ENCODE measurements at places on chromosomes 3 and 15.

DNA sequence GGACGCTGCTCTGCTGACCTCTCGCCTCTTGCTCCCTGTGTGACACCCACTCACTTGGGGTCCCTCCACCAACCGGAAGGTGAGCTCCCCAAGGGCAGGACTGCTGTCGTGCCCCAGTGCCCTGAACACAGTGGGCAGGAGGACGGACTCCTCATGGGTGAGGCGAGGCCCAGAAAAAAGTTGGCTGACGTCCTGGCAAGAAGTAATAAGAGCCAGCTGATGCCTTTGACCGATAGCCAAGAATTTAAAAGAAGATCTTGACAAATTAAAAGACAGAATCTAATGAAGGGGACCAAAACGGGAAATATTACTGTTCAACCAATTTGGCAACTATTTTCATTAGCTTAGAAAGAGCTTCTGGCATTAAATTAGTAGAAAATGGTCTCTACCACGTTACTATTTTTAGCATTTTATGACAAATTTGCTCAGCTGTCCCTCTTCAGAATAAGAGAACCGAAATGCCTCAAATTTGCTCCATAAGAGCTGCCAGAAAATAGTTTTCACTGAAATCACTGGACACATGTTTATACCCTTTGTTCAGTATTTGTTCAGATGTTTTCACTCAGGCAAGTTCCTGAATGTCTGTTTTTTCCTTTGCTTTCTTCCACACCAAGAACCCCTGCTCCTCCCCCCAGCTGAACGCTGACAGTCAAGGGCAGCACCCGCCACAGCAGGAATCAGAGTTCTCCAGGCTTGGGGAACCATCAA lies 60.5 kb downstream of the XXYLT1 start:
- no peak for DNase-seq

- no peak for DNase-seq
Observed at GRCh38 chr15:57591237-57591821, 375 bp upstream of the MYZAP start.

- peak; percentile 35 for DNase-seq
Observed at GRCh38 chr3:129231331-129232119, 17.9 kb upstream of the COPG1 start.

GRCh38 chr3:191314109-191314728 lies 15.0 kb upstream of the CCDC50 start:
- no peak for DNase-seq

DNA sequence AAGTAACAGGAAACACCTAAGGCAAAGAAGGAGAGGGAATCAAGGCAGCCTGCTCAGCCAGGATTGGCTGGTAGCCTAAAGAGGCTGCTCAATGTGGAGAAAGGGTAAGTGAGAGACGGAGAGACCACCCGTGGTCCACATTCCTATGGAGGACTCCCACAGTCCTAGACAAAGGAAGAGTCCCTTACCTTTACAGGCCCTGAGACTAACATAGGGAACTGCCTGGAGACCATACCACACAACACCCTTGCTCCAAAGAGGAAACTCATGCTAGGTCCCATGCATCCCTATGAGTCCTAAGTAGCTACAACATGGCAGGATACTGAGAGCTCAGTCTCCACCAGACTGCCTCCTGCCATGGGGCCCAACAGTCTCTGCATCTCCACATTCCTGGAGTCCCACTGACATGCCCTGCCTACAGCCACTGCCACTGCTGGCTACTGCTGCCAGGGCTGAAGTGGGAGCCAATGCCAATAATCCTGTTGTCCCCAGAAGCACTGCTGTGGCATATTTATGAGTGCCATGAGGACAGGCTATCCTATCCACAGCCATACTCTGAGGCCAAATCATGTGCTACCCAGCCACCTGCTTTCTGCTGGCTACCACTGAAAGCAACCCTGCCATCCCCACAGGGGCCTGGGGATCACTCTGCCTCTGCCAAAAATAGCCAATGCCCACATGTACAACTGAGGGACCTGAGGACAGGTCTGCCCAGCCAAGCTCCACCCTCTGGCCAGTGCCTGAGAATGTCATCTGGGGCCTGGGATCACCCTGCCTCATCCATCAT lies 45.0 kb downstream of the COPS2 start:
- no peak for DNase-seq

DNA sequence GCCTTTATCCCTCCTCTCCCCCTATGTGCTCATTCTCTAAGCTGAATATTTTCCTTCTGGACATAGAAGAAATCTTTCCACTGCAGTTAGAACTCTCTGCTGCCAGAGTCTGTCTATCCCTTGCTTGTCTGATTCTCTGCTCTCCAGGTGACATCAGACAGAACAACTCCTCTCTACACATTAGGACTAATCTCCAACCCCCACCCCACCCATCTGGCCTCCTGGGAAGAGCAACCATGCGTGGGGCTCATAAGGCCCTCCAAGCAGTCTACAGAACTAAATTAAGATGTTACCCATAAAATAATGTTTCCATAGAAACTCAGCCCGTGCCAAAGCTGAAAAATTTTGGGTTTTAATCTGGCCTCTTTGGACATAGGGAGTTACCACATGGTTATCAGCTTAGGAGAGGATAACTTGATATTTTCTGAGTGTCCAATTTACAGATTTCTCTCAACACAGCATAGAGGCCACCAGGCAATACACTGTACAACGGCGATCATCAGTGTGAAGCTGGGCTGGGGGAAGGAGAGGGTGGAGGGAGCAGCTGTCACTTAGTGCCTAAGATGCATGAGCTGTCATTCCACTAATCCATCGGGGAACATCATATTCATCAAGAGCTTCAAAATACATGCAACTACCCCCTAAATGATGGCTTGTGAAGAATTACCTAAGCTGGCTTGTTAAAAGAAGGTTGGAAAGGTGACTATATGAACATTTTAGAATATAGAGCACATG lies 199.4 kb downstream of the CLSTN2 start:
- no peak for DNase-seq

GRCh38 chr3:115663414-115663813 lies 40.1 kb downstream of the GAP43 start:
- no peak for DNase-seq

DNA sequence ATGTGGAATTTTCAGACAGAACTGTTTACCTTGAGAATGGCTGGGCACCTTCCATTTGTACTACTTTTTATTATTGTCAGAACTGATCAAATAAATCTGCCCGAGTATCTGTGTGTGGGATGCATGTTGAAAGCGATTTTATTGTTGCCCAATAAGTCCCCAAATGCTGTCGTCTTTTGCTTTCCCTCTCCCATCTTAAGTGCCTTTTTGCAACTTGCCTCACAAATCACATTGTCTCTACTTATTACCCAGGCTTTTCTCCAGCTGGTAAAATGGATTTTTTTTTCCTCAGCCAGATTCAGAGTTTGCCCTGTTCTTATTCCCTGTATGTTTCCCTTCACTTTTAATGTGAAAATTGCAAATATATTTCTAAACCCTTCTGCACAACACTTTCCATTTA lies 163.1 kb downstream of the CNTN4 start:
- DNase-seq: no peak

- no peak for DNase-seq
Observed at GRCh38 chr3:39448506-39449233, 18.8 kb upstream of the MOBP start.

- DNase-seq: no peak
Observed at GRCh38 chr3:175105066-175105465, 245.9 kb downstream of the NAALADL2 start.

- DNase-seq: no peak
Observed at GRCh38 chr15:74173380-74174218, at the start of gene ISLR. Gene ISLR, plus strand, starts transcription at chr15:74173710. Its CDS starts 1,149 bp downstream, at chr15:74174859.
